Calu3 (cell line): ENCODE measurements at places on chromosomes 16 and 17.

GRCh38 chr17:65123757-65124675, 13.2 kb upstream of the RGS9 start:
- DNase-seq, result no peak

DNA sequence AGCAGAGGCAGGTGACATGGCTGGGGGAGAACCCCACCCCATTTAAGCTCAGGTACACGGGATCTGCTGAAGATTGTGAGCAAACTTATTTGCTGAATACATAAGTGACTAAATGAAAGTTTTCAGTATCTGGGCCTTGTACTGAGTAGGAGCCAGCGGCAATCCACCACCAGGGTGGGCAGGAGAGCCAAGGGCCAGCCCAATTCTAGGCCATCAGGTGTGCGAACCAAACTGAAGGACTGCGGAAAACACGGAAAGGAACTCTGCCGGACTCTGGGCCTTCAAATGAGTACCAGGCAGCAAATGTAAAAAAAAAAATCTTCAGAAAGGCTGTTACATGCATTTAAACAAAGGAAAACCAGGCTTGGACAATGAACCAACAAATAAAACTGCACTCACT, 19.7 kb downstream of the ARHGAP17 start:
- no peak for DNase-seq

DNA sequence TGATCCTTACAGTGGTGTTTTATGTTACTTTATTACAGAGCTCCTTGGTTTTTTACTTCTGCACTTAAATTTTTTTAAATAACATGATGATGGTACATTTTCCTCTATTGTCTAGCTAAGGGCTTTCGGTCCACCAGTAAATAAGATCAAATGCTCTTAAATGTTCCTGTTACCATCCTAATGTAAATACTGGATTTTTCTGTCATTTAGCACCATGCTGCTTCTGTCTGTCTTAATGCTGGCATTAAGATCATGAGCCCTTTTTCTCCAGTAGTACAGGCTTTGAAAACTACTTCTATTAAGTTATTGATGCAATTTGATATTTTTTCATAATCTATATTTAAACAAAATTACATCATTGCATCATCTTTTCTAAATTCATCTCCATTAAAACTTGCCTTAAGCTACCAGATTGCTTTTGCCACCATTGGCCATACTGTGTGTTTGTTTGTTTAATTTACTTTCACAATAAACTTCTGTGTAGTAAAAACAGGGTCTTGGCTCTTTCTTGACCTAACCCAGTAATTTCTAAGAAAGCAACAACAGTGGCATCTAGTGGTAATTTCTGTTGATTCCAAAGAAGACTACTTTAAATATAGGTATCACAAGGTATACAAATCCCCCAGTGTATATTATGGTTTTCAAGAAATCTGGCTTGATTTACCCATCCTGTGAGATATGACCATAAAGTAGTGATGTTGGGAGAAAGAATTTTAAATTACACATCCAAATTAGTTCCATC, 9.0 kb upstream of the PHAF1 start:
- DNase-seq, result no peak

DNA sequence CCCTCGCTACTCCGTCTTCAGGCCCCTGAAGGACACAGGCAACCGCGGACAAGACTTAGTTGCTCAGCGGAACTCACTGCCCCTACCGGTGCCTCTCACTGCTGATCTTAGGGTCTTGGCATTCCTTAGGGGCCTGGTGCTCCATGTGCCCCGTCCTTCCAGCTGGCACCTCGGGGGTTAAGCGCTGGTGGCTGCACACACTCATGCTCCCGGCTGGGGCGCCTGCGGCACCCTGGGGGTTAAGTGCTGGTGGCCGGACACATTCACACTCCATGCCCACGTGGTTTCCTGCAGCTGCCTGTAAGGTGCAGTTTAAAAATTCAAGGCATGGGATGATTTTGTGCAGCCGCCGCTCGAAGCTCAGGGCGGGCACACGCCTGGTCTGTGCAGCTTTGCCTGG, 45.1 kb downstream of the BAIAP2 start:
- no peak for DNase-seq

DNA sequence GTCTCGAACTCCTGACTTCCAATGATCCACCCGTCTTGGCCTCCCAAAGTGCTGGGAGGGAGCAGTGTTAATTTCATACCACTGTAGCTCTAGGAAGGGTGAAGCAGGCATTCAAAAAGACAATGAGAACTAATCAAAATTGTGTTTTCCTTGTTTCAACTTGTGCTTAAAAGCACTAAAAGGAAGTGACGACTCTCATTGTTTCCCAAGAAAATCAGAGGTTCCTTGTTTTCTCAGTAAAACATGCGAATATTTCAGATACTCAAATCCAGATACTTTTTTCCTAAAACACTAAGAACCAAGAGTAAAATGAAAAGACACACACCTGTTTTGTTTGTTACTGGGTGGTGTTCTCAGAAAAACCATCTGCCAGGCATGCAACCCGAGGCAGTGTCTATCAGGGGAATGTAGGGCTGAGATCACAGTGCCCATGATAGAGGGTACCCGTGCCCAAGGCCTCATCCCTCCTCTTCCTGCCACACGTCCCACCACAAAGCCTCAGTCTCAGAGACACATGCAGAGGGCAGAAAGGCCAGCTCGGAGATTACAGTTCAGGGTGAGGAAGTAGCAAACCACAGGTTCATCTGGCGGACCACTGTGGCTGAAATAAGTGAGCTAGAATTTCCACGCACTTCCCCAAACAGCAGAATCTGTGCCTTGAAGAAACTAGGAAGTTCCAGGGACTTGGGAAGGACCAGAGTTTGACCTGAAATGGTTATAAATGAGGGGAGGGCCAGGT, 33.7 kb downstream of the GINS3 start:
- DNase-seq, result no peak

GRCh38 chr16:72015124-72015523, 6.6 kb downstream of the DHODH start:
- DNase-seq, result no peak

DNA sequence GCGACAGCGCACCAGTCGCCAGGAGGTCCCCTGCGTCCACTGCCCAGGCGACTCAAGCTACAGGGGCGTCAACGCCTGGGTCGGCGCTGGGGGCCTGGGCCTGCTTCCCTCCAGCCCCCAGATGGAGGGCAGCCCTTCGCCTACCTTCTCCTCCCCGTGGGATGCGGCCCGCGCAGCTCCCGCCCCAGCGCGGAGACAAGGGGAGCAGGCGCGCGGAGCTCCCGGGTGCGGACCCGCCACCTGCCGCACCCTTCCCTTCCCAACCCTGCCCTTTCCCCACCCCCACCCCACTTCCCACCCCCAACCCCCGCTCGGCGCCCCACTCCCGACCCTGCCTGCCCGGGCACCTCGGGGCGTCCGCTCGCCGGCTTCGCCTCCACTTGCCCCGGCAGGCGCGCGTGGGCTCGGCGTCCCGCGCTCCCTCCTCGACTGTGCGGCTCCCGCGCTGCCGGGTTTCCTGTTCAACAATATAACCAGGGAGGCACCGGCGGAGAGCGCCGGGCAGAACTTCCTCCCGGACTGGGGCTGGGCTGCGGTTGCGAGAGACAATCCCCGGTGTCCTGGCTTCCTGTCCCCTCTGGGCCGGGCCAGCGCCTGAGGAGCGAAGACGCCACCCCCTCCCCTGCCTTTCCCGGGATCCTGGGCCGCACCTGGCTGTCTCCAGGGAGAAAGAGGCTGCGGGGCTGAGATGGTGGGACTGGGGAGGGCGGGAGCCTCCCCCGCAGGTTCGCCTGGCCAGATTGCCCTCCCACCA, at the start of gene ARHGAP27:
TSS of gene ARHGAP27 (minus strand) at position 466 of the 754 bp plus-strand sequence. CDS start 2,591 bp downstream, outside the sequence.
- DNase-seq, result peak; percentile 70

DNA sequence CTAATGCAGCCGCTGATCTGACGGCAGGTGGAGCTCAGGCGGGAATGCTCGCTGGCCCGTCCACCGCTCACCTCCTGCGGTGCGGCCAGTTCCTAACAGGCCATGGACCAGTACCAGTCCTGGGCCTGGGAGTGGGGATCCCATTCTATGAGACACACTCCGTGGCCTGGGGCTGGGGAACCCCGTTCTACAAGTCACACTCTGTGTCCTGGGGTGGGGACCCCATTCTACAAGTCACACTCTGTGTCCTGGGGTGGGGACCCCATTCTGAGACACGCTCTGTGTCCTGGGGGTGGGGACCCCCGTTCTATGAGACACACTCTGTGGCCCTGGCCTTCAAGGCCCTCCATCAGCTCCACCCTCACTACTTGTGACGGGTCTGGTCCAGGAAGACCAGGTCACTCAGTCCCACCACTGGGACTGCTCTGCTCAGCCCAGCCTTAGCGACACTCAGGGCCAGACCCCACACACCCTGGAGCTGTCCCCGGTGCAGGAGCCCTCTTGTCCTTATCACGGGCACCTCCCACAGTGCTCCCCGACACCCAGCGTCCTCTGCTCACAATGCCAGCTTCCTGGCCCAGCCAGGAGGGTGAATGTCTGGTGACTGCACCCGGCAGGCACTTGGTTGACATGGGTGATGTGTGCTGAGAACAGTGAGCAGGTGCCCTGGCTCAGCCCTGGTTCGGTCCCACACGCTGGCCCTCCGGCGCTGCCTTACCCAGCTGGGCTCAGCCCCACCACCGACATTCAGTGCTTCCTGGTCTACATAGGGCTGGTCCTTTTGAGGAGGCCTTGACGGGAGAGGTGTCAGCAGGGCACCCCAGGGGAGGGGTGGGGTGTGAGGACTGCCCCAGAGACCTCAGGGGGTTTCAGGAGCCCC, 89.1 kb downstream of the TBC1D16 start:
- DNase-seq, result no peak

GRCh38 chr17:6670571-6670970, 19.0 kb downstream of the C17orf100 start:
- no peak for DNase-seq

- no peak for DNase-seq
Measured at GRCh38 chr17:67635681-67636080, 82.1 kb upstream of the NOL11 start.

GRCh38 chr16:28609631-28610594, at the start of gene SULT1A1:
TSS of gene SULT1A1 (minus strand) at chr16:28610044. CDS start at chr16:28608855, 1,189 bp downstream.
- peak; percentile 43 for DNase-seq

GRCh38 chr16:27312580-27313421, 973 bp upstream of the IL4R start:
- no peak for DNase-seq

GRCh38 chr16:52191531-52192134, 355.3 kb downstream of the TOX3 start:
- DNase-seq, result peak; percentile 80

DNA sequence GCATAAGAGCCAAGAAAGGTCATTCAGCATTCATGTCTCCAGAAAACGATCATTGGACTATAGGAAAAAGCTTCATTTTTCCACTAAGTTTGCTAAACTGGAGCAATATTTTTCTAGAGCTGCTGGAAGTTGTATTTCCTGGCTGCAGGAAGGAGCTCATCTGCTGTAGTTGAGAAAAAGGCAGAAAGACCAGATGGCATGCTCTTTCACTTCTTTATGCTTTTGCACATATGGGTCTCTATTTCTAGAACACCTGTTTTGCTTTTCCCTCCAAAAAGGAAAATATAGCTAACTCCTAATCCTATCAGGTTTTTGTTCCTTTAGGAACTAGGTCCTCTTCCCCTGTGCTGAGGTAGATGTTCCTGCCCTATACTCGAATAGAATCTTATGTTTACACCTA, 61.9 kb upstream of the HLF start:
- no peak for DNase-seq

DNA sequence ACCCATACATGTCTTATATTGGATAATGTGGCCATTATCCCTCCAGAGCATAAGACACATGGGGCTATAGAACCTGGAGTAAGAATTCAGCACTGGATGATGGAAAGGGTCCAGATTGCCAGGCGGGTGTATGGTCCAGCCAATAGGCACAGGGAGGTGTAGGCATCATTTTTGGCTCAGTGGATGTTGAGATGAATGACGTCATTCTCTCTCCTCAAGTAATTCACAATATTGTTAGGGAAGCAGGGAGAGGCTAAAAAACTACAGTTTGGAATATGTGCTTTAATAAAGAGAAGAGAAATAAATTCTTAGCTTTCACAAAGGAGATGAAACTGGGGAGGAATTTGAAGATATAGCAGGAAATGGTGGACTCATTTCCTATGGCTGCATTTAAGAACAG, 461.1 kb upstream of the GOT2 start:
- no peak for DNase-seq

- no peak for DNase-seq
Measured at GRCh38 chr16:60200161-60200560, 1466.0 kb upstream of the GOT2 start.

DNA sequence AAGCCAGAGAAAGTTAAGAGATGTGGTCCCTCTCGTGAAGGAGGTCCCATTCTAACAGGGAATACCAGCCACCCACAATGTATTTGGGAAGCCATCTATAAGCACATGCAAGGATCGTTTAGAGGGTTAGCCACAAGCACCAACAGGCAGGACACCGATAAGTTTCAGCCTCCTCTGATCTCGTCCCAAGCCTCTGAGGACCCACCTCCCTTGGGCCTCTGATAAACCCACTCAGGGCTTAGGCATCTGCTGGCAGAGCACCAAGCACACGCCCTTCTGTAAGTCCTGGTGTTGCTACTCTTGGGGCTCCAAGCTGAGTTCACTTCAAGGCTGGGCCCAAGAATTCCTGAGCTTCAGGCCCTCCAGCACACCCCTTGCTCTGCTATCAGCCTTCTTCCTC, 5.4 kb upstream of the PNPO start:
- peak; percentile 54 for DNase-seq

DNA sequence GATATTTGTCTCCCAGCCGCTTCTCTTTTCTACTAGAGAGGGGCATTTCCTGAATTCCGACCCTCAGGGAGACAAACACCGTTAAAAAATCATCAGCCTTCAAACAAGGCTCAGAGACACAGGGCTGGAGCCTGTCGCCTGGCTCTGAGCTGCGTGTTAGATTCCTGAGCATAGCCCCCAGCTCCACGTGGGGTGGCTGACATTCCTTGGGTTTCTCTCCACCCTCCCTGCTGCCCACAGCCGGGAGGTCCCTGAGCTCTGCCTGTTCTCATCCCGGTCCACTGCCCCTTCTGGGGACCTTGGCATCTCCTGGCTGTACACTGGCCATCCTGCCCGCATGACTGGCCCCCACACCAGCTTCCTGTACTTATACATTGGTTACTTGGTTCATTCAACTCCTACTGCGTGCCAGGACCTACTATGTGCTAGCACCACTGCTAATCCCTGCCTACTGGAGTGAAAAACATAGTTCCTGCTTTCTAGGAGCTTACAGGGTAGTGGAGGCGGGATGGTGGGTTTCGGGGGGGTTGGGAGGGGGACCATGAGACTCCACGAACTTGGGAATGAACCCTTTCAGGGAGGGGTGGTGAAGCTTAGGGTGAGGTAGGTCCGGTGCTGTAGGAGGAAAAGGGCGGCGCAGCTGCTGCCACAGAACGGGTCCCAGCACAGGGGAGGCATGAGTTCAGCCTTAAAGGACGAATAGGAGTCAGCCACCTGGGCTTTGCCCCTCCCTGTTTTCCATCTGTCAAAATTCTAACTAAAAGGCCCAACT, 52.1 kb upstream of the TMEM132E start:
- no peak for DNase-seq

DNA sequence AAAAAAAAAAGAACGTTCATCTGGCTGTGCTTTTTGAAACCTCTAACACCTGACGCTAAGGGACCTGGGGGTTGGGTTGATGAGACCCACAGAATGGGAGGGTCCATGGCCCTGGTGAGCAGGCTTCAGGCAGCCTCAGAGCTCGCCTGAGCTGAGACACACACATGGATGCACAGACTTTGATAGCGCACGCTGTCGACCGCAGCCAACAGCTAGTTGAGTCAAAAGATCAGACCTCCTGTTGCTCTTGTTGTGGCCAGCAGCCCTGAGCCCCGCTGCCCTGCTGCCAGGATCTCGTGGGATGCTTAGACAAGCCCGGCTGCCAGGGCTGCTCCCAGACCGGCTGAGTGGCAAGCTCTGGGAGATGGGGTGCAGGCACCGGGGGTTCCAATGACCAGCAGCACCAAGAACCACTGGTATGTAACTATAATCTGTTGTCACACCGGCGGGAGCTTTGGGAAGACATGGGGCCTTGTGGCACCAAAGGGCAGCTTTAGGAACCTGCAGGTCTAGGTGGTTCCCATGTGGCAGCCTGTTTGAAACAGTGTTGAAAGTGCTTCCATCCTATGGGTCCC, 20.0 kb upstream of the MEAK7 start:
- DNase-seq, result no peak
